ENCODE measurements at places on chromosomes 7 and 10. TPM values are rescaled to one million over a fixed set of nuclear protein-coding genes. Genes with fewer than 3 reads are reported as not detected.

DNA sequence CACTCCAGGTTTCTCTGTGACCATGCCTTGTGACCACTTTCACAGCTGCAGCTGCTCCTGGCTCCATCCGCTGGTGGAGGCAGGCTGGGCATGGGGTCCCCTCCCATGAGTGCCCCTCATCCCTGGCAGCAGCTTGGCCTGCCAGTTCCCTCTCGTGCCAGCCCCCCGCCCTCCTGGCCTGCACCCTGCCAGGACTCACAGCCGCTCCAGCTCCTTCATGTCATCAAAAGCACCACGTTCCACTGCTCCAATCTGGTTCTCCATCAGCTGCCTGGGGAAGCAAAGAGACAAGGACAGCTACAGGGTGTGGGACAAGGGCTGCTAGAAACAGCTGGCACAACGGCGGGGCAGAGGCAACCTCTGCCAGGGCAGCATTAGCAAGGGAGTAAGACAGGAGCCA, 22.6 kb downstream of the SLIT1 start:
- peaks cover 2% of the 10 kb centered on the region for H3K36me3 ChIP-seq
- no peaks in the 10 kb centered on the region for H3K27me3 ChIP-seq
- H3K4me3 ChIP-seq, result no peak overlapping the region
- H3K27ac ChIP-seq, result no peak overlapping the region
- H3K4me1 ChIP-seq, result no peaks in the 10 kb centered on the region

DNA sequence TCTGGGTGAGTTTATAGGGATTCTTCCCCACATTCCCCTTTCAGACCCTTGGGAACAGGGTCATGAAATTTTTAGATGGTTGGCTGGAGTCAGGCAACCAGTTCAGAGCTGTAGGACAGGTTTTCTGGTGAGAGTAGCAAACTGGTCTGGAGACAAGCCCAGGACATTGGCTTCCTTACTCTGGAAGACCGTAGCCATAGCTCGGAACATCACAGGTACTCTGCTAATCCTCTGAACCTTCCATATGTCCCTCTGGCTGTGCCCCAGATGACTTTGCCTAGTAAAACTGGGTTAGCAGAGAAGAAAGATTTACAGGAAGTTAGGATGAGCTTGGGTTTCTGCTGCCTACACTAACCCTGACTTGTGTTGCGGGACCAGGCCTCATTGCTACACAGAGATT, 104.5 kb upstream of the MKLN1 start:
- H3K4me3 ChIP-seq, result no peak overlapping the region
- H3K27me3 ChIP-seq, result no peaks in the 10 kb centered on the region
- no peak for DNase-seq

DNA sequence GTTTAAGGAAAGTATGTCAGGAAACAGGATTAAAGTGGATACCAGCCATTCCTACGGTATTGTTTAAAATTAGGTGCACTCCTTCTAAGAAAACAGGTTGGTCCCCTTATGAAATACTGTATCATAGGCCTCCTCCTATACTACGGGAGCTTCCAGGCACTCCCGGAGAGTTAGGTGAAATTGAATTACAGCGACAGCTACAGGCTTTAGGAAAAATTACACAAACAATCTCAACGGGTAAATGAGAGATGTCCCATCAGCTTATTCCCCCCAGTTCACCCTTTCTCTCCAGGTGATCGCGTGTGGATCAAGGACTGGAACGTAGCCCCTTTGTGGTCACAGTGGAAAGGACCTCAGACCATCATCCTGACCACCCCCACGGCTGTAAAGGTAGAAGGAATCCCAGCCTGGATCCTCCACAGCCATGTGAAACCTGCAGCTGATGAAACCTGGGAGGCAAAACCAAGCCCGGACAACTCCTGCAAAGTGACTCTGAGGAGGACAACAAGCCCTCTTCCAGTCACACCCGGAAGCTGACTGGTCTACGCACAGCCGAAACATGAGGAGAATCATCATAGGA, 25.1 kb upstream of the GHITM start:
- H3K4me1 ChIP-seq, result peaks cover 13% of the 10 kb centered on the region
- no peaks in the 10 kb centered on the region for H3K27me3 ChIP-seq

DNA sequence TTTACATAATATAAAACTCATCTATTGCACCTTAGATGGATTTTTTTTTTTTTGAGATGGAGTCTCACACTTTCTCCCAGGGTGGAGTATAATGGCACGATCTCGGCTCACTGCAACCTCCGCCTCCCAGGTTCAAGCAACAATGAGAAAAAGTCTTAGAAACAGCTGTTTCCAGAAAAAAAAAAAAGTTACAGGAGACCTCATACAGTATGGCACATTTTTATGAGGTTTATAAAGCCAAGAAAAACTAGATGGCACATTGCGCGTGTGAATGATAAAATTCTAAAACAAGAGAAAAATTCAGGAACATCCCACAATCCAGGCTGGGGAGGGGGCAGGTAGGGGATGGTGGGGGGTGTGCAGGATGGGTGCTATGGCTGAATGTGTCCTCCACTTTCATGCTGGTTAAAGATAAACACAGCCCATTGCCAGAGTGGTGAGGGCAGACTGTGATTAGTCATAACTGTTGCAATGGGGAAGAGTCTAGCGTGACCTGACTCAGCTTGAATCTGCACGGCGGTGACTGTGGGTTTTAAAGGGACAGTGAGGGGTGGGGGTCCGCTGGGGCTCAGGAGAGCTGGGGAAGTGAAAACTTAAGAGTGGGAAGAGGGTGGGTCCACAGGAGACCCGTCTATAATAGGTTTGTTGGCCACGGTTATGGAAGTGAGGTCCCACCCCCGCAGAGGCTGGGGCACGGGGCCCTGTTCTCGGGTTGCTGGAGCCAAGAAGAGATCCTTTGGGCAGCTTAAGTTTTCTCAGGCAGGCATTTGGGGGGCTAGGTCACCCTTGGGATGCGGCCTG, 11.9 kb upstream of the LRRC27 start:
- no peaks in the 10 kb centered on the region for H3K27me3 ChIP-seq
- no peak for DNase-seq
- peaks cover 5% of the 10 kb centered on the region for H3K36me3 ChIP-seq
- no peak overlapping the region for H3K4me3 ChIP-seq
- no peaks in the 10 kb centered on the region for H3K4me1 ChIP-seq
- H3K27ac ChIP-seq, result no peak overlapping the region

DNA sequence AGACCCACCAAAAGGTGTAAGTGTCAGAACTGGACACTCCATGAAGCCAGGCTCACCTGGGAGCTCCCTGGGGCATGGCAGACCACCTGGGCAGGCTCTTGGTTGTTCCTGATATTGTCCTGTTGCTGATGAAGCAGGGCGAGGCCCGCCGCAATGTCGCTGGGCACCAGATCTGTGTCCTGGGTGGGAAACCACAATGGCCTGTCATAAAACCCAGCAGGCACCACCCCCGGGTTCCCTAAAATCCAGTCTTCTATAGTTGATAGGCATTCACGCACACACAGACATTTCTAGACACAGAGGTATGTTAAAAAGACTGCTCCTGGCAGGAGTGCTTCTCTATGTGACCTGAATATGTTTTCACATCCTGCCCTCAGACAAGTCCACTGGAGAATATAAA, 15.0 kb downstream of the DAGLB start:
- no peak overlapping the region for H3K4me3 ChIP-seq
- DNase-seq, result no peak
- H3K27ac ChIP-seq, result no peak overlapping the region
- no peaks in the 10 kb centered on the region for H3K4me1 ChIP-seq
- H3K36me3 ChIP-seq, result peaks cover 7% of the 10 kb centered on the region

The CNNM1 gene
- 0.36 TPM for total RNA-seq

The HOXA7 gene
- total RNA-seq, result 1.5 TPM

The BAG3 gene
- total RNA-seq, result 19.2 TPM

Measured in progenitor cell of endocrine pancreas (in vitro differentiated cells).